ENCODE measurements at places on chromosomes 3 and 15.

GRCh38 chr3:33218446-33219174 is at the start of gene SUSD5:
TSS of gene SUSD5 (minus strand) at chr3:33218810. CDS start at chr3:33218797, 13 bp downstream.
- no peak for DNase-seq

DNA sequence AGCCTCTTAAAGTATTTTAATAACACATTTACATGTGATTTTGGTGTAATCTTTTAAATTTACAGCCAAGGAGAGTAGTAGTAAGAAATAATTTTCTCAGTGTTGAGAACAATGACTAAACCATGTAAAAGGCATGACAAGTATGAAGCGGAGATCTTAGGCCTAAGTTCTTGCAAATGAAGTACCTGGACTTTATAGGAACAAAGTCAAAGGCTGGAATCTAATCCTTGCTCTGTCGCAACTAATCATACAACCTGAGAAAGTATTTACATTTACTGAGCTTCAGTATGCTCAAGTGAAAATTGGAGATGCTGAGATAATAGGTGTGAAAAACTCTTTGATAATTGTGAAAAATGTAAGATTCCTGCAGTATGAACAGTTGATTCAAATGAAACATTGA is 86.4 kb upstream of the VGLL3 start:
- no peak for DNase-seq

DNA sequence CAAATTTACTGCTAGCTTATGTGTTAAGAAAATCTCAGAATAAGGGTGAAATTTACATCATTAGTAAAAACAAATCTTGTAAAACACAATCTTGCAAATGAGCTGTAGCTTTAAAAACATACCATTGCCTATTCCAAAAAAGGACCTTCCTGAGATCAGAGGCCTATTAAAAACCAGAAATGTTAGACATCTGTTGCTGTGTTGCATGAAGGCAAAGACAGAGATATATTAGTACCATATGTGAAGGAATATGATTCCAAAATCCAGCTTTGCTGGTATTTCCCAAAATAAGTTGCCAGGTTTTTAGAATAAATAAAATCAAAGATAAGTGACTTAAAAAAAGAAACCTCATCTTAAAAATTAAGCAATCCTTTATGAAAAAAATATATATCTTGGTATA is 504.1 kb upstream of the CDIN1 start:
- DNase-seq: no peak

- DNase-seq: peak; percentile 38
These were observed 71.5 kb upstream of the PLXNA1 start for GRCh38 chr3:126911162-126912026.

DNA sequence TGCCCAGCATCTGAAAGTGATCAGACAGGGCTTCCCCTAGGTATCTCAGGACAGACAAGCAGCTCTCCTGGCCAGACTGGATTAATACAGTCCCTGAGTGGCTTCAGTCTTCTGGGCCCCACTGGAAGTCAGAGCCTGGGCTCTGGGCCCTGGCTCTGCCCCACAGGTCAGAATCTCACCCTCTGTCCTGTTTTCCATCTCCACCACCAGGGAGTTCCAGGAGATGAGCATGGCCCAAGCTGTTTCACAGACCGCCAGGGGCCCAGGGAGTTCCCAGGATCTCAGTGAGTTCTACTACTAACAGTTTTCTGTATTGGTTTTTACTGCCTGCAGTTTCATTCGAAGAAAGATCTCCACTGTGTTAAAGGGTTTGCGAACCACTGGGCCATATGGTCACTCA is 131.5 kb downstream of the MEX3B start:
- no peak for DNase-seq

Data from stimulated activated CD8-positive, alpha-beta memory T cell treated with anti-CD3 and anti-CD28 coated beads, Interleukin-4, amount 100 ng/mL, for 1 hour (primary cell).